ENCODE measurements at places on chromosomes 5 and 9. TPM values are rescaled to one million over a fixed set of nuclear protein-coding genes. Genes with fewer than 3 reads are reported as not detected.
A peak's percentile ranks its signal among the peaks of the same experiment; 100 is the strongest.

FBP2 gene
- polyA plus RNA-seq, result 86.4 TPM

MYOZ3 gene
- polyA plus RNA-seq, result 12.5 TPM

SLC25A2 gene
- polyA plus RNA-seq, result not detected

FASTKD3 gene
- 8.6 TPM for polyA plus RNA-seq

SIT1 gene
- polyA plus RNA-seq, result not detected

EMB gene
- 2.7 TPM for polyA plus RNA-seq

ROPN1L gene
- polyA plus RNA-seq, result 0.25 TPM

- no peak for DNase-seq
These were observed 119.8 kb upstream of the NEK6 start for GRCh38 chr9:124137944-124138335.

GRCh38 chr5:92444888-92445287 lies 1061.8 kb upstream of the ARRDC3 start:
- DNase-seq, result no peak

DNA sequence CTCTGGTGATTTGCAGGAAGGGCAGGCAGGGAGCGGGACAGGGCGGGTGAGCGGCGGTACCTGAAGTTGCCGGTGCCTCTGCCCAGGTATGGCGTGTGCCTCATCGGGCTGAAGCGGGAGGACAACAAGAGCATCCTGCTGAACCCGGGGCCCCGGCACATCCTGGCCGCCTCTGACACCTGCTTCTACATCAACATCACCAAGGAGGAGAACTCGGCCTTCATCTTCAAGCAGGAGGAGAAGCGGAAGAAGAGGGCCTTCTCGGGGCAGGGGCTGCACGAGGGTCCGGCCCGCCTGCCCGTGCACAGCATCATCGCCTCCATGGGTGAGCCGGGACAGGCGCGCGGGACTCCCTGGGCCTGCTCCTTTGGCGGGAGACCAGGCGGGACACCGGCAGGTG lies 68.8 kb downstream of the KCNT1 start:
- DNase-seq, result no peak

DNA sequence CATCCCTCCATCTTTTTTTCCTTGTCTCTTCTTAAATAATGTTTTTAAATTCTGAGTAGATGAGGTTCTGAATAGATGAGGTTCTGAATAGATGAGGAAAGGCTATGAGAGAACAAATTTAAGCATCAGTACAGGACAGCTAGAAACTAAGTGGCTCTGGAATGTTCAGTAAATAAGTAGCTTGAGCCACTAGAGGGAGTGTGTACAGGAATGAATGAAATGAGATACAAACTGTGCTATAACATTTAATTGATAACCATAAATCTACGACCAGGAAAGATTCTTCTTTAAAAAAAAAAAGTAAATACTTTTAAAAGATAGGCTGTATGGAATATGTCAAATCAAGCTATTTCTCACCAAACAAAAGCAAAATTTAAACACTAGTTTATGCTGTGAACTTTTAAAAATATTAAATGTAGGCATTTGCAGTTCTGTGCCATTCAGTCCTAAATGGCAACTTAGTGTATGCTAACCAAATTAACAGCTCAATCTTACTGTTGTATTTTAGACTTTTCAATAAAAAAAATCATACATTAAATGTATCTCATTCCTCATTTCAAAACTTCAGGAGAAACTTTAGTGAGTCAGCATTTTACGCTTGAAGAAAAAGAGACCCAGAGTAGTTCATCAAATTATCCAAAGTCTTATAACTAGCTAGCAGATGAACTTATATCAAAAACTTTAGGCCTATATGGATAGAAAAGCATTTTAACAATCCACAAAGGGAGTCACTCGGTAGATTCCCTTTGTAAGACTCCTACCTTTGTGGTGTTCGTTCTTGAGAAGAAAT lies 70.4 kb upstream of the SNX2 start:
- DNase-seq, result no peak

DNA sequence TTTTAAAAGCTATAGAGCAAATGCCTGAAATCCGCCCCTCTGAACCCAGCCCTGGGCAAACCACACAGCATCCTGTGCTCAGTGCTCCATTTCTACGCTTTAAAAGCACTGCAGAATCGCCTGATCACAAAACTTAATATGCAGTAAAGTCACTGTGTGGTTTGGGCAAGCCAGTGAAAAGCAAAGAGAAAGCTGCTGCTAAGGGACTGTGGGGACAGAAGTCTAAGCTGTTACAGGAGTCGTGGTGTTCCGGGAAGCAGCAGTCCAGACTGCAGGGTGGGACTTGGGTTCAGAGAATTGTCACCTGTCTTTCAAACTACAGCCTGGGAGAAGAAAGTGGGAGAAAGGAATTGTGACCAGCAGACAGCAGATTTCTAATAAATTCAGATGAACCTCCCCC lies 8.2 kb downstream of the RAPGEF1 start:
- DNase-seq, result no peak

- DNase-seq, result no peak
These were observed 111.1 kb upstream of the KLF9 start for GRCh38 chr9:70525519-70525918.

- DNase-seq, result peak; percentile 62
These were observed 34.7 kb downstream of the ITGA1 start for GRCh38 chr5:52822437-52822836.

DNA sequence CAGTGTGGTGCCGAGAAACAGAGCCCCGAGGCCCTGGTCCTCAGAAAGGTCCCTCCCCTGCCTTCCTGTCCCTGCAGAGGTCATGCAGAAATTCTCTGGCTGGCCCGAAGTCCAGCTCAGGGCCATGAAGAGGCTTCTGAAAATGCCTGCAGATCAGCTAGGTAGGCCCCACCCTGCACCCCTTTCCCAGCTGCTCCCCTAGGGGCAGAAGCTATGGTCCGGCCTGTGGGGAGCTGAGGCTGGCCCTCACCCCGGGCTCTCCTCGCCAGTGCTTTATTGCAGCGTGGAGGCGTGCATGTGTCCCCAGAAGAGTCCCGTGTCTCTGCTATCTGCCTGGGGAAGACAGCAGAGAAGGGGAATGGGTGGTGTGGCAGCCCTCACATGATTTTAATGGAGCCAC lies 19.9 kb downstream of the REXO4 start:
- DNase-seq, result no peak

- DNase-seq, result no peak
These were observed 626.5 kb upstream of the ZNF608 start for GRCh38 chr5:125372694-125373631.

- no peak for DNase-seq
These were observed 8.9 kb downstream of the PITX1 start for GRCh38 chr5:135024956-135025729.

- DNase-seq, result no peak
These were observed 156.5 kb upstream of the NFIL3 start for GRCh38 chr9:91580136-91580535.

- DNase-seq, result no peak
These were observed 80.9 kb downstream of the EBF1 start for GRCh38 chr5:159018855-159019254.

DNA sequence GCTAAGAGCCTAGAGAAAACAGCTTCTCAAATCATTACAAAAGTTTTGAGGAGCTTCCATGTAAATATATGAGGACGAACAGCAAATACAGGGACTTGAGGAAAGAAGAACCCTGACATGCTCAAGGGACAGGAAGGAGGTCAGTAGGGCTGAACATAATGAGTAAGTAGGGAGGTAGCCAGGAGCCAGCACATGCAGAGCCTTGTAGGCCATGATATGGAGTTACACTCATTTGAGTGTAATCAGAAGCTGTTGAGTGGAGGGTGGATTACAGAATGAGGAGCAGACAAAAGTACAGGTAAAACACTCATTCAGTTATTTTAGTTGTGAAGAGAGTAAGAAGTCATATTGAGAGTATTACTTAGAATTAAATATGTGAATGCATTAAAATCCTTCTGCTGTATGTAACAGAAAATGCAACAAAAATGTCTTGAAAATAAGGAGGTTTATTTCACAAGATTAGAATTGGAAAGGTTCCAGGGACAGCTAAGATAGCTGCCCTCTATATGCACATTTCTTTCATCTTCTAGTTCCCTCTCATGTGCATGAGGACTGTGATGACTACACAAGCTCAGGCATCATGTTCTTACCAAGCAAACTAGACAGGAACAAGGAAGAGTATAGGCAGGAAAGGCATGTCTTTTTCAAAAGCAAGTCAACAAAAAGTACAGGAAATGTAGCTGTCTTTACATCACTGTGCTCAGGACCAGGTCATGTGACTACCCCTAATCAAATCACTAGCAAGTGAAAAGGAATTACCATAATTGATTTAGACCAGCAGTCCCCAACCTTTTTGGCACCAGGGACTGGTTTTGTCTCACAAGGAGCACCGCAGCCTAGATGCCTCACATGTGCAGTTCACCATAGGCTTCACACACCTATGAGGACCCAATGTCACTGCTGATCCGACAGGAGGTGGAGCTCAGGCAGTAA lies 87.2 kb downstream of the TMEM232 start:
- DNase-seq, result no peak

- no peak for DNase-seq
These were observed 70.5 kb downstream of the PPARGC1B start for GRCh38 chr5:149800633-149801032.

DNA sequence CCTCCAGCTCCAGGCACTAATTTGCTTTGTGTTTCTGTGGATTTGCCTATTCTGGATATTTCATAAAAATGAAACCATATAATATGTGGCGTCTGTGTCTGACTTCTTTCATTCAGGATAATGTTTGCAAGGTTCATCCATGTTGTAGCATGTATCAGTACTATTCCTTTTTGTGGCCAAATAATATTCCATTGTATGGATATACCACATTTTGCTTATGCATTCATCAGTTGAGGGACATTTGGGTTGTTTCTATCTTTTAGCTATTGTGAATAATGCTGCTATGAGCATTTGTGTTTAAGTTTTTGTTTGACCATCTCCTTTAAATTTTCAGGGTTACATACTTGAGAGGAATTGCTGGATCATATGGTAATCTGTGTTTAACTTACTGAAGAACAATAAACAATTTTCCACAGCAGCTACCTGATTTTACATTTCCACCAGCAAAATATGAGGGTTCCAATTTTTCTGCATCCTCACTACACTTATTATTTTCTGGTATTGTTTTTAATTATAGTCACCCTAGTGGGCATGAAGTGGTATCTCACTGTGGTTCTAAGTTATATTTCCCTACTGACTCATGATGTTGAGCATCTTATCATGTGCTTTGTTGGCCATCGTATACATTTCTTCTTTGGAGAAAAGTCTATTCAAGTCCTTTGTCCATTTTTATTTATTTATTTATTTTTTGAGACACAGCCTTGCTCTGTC lies 63.9 kb downstream of the GCNT4 start:
- no peak for DNase-seq

DNA sequence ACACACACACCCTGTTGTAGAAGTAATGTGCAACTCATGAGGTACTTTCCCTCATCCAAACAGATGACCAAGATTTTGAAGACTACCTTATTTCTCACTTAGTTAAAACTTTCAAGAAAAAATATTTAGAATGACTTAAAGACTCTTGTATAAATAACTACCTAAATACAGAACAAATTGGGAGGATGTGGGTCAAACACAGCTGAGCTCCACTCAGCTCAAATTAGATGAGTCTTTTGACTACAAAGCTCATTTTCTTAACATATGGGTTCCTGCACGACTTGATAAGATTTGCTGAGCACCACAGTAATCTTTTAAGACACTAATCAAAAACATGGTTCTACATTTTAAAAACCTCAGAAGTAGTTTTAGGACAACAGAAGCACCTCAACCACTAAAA lies 8.9 kb downstream of the MTX3 start:
- DNase-seq, result no peak

- DNase-seq, result no peak
These were observed 1768.9 kb upstream of the CDH9 start for GRCh38 chr5:28807195-28807729.

- DNase-seq, result no peak
These were observed 374.0 kb downstream of the ZNF608 start for GRCh38 chr5:124372457-124372856.

DNA sequence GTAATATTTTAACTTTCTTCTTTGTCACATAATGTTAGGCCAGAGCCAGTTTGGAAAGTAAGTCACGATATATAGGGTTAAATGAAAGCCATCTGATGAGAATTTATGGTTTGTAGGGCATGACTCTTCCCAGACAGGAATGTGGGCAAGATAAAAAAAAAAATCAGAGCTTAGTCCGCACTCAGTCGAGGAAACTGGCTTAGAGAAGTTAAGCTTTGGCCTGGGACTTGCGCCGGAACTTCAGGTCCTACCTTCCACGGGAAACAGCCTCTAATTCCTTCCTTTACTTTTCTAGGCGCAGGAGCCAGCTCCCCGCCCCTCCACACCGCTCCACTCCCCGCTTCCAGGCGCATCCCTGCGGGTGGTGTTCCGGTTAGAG lies 475 bp downstream of the DDX31 start:
- no peak for DNase-seq

DNA sequence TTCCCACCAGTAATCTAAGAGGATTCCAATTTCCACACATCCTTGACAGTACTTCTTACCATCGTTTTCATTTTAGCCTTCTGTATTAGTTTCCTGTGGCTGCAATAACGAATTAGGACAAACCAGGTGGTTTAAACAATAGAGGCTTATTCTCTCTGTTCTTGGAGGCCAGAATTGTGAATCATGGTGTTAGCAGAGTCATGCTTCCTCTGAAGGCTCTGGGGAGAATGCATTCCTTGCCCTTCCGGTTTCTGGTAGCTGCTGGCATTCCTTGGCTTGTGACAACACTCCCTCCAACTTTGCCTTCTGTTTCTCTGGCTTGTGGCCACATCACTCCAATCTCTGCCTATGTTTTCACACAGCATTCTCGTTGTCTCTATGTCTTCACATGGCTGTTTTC lies 23.5 kb downstream of the RIGI start:
- DNase-seq, result no peak

GRCh38 chr5:108898707-108899106 lies 151.0 kb downstream of the FER start:
- DNase-seq, result no peak

GRCh38 chr5:76594107-76594506 lies 29.1 kb downstream of the F2RL2 start:
- DNase-seq, result no peak

All from hindlimb muscle (tissue), 1 donor.